ENCODE measurements at places on chromosomes 3 and 15.

GRCh38 chr15:57287123-57287521, 89.2 kb upstream of the CGNL1 start:
- no peak for DNase-seq

- no peak for DNase-seq
Observed at GRCh38 chr3:78912259-78912658, 855.5 kb downstream of the ROBO1 start.

DNA sequence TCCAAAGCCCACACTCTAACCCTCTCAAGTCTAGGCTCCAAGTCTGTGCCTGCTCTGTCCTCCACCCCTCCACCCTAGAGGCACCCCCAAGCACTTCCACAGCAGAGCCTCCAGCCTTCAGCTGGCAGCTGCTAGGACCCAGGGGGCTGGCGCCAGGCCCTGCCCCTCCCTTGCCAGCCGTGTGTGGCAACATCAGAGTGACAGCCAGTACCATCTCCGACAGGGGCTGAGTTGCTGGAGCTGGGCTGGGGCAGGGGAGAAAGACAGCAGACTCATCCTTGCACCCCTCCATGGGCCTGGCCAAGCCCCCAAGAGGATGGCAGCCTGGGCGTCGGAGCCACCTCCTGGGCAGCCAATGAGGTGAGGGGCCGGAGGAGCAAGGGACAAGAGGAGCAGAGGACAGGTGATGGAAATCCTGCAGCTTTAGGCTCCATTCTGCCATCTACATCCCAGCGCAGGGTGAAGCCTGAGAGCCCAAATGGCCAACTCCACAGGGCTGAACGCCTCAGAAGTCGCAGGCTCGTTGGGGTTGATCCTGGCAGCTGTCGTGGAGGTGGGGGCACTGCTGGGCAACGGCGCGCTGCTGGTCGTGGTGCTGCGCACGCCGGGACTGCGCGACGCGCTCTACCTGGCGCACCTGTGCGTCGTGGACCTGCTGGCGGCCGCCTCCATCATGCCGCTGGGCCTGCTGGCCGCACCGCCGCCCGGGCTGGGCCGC, at the start of gene GPR62:
Gene GPR62 (plus strand): TSS at position 207 of the 718 bp plus-strand sequence. CDS start 272 bp downstream, at position 479.
- no peak for DNase-seq

- DNase-seq = no peak
Observed at GRCh38 chr15:101517504-101517903, 28.0 kb upstream of the PCSK6 start.

GRCh38 chr15:66895794-66896453, 169.5 kb upstream of the SMAD3 start:
- DNase-seq = no peak

DNA sequence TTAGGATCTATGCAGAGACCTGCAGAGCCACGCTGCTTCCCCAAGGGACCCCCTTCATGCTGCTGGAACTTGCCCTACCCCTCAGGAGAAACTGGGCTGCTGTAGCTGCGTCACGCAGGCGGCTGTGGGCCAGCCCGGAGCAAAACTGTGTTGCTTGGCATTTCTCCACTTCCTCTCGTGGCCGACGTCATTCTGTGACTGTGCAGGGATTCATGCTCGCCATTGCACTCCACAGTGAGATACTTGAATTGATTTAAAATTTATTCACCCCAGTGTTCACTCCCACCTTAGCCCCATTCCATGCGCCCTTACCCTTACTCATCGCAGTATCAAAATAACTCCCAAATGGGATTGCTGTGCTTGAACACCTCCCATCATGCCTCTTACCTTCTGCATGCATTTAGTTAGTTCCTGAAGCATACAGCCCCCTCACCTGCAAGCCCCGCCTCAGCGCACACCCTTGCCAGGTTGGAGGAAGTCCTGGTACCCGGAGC, 45.7 kb downstream of the TMEM44 start:
- no peak for DNase-seq

DNA sequence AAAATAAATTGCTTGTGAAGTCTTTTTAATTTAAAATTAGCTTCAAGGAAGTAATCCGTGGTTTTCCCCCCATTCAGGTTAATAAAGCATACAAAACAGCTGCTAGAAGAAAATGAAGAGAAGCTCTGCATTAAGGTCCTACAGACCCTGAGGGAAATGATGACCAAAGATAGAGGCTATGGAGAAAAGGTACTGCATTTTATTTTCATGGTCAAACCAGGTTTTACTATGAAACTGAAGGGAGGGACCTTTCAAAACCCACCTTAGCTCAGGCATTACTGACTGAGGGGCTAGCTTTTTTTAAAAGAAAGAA, 218.5 kb downstream of the ITPR1 start:
- DNase-seq = no peak

- no peak for DNase-seq
Observed at GRCh38 chr3:36815375-36815774, 51.0 kb upstream of the DCLK3 start.

DNA sequence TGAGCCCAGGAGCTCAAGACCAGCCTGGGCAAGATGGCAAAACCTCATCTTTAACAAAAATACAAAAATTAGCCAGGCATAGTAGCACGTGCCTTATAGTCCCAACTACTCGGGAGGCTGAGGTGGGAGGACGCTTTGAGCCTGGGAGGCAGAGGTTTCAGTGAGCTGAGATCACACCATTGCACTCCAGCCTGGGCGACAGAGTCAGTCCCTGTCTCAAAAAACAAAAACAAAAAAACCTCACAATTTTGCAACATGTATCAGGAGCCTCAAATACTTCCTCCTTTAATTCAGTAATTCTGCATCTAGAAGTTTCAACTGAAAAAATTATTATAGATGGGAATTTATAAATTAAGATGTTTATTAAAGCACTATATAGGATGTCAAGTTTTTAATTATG, 1.1 kb downstream of the MRPL47 start:
- DNase-seq = no peak

- peak; percentile 55 for DNase-seq
Observed at GRCh38 chr3:128800241-128801187, 74.5 kb downstream of the RAB7A start.

- DNase-seq = no peak
Observed at GRCh38 chr3:134392336-134392983, 18.2 kb upstream of the AMOTL2 start.

GRCh38 chr3:2303566-2303965, 204.9 kb downstream of the CNTN4 start:
- no peak for DNase-seq

- no peak for DNase-seq
Observed at GRCh38 chr3:155504682-155505081, 211.2 kb upstream of the STRIT1 start.
